ENCODE measurements at places on chromosomes 4 and X.

- DNase-seq, result no peak
Observed at GRCh38 chrX:14300376-14300775, 229.0 kb upstream of the GLRA2 start.

DNA sequence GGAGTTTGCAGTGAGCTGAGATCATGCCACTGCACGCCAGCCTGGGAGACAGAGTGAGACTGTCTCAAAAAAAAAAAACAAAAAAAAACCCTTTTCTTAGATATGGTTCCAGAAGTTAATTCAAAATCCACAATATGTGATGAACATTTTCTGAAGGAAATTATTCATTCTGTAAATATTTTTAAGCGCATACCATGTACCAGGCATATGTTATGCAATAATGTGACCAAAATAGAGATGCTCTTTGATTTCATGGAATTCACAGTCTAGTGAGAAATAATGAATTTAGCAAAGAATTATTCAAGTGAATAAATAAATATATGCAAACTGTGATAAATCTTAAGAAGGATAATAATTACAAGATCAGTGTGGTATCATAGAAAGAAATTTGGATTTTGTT, 174.7 kb downstream of the GC start:
- no peak for DNase-seq

GRCh38 chr4:147299205-147299604, 181.7 kb upstream of the EDNRA start:
- DNase-seq, result no peak

GRCh38 chr4:153780221-153780620, 8.7 kb downstream of the SFRP2 start:
- no peak for DNase-seq

- DNase-seq, result no peak
Observed at GRCh38 chrX:9418262-9418661, 46.6 kb upstream of the TBL1X start.

DNA sequence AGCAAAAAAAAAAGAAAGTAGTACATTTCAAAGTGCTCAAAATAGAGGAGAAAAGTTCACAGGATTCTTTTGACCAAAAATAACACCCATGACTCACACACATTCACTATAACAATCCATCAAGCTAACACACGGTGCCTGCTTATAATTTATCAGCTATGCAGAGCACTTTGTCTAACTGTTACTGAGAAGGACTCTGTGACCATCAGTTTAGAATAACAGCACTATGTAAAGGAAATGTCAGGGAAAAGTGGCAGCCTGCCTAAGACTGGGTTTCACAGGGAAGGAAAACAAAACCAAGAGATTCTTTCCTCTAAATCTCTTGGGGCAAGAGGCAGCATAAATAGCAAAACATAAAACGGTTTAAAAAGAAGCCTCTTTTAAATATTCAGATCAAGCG, 54.8 kb downstream of the CCDC149 start:
- DNase-seq, result no peak

DNA sequence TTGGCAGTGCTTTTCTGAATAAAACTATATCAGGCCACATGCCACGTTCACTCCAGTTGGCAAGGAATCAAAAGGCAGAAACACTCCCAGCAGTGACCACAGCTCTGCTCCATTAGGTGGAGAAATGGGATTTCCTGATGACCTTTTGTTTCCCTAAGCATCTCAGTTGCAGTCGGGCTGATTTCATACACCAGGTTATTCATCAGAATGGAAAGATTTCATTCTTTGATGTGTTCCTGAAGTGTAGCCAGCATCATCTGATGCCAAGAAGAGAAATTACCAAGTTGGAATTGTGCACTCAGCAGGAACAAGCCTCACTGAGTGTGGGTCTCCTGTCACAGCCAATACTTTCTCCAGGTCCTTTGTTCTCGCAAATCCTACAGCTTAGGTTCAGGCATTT, 193.7 kb downstream of the SPATA18 start:
- DNase-seq, result no peak

GRCh38 chr4:1535926-1536578, 129.8 kb upstream of the NKX1-1 start:
- no peak for DNase-seq
